ENCODE measurements at places on chromosomes 4 and X.

DNA sequence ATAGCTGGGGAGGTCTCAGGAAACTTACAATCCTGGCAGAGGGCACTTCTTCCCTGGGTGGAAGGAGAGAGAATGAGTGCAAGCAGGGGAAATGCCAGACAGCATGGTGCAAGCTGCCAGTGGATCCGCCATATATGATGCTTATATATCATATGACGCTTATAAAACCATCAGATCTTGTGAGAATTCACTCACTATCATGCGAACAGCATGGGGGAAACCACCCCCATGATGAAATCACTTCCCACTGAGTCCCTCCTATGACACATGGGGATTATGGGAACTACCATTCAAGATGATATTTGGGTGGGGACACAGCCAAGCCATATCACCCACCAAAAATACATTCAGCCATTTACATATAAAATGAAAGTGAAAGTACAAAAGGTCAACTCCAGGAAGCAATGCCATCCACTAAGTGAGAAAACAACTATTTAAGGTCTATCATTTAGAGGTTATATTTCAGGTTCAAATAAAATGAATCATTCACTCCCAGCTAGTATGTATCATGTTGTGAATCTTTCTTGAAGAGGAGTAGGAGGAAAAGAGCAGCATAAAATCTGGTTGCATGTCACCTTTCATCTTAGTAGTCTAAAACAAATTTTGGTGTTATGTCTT is 20.3 kb upstream of the DYNLT3 start:
- DNase-seq = no peak

- DNase-seq = no peak
These were observed 71.1 kb downstream of the DCK start for GRCh38 chr4:71064521-71064920.

GRCh38 chr4:140819610-140820009 is 63.4 kb upstream of the TBC1D9 start:
- DNase-seq = no peak

DNA sequence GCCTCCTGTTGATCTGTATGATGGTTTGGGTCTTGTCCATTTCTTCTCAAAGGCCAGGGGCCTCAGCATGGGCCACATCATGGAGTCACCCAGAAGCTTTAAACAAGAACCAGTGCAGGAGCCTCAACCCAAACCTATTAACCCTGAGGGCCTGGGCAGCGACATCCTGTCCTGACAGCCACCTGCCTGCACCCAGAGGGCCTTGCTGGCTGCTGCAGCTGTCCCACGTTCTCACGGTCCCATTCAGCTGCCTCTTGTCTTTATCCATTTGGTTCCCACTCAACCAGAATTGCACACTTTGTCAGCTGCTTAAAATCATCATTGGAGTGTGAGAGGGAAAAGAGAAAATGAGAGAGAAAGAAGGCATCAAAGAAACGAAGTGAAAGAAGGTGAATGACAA is 21.6 kb downstream of the C4orf50 start:
- no peak for DNase-seq

GRCh38 chr4:72109959-72110497 is 78.2 kb downstream of the NPFFR2 start:
- DNase-seq = no peak

DNA sequence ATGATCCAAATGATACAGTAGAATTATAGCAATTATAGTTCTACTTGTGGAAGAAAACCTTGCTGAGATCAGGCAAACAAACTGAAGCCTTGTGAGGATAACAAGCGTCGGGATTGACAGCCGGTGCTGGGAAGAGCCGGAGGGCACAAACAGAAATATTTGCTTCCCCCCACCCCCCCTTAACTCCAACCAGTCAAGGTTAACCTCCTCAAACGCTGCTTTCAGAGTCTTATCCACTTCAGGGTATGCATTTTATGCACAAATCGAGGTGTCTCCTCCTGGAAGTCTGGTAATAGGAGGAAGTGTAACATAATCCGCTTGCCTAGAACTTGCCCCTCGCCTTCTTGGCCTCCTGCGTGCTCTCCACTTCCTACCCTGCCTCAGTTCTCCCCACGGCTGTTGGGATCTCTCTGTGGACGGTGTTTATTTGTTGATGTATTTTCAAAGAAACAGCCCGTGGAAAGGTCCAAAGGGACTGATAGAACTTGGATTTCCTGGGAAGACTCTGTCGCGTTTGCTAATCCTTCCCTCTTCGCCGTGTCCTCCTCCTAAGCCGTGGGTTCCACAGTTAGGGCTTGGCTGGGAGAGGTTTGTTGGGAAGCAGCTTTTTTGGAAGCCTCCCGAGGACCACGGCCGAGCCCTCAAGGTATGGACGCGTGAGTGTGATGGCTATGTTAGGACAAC is 4.1 kb upstream of the ARX start:
- DNase-seq = no peak

- DNase-seq = no peak
These were observed 229.0 kb downstream of the UGT8 start for GRCh38 chr4:114827651-114828050.

- no peak for DNase-seq
These were observed 58.6 kb upstream of the PAGE5 start for GRCh38 chrX:55161581-55161980.

DNA sequence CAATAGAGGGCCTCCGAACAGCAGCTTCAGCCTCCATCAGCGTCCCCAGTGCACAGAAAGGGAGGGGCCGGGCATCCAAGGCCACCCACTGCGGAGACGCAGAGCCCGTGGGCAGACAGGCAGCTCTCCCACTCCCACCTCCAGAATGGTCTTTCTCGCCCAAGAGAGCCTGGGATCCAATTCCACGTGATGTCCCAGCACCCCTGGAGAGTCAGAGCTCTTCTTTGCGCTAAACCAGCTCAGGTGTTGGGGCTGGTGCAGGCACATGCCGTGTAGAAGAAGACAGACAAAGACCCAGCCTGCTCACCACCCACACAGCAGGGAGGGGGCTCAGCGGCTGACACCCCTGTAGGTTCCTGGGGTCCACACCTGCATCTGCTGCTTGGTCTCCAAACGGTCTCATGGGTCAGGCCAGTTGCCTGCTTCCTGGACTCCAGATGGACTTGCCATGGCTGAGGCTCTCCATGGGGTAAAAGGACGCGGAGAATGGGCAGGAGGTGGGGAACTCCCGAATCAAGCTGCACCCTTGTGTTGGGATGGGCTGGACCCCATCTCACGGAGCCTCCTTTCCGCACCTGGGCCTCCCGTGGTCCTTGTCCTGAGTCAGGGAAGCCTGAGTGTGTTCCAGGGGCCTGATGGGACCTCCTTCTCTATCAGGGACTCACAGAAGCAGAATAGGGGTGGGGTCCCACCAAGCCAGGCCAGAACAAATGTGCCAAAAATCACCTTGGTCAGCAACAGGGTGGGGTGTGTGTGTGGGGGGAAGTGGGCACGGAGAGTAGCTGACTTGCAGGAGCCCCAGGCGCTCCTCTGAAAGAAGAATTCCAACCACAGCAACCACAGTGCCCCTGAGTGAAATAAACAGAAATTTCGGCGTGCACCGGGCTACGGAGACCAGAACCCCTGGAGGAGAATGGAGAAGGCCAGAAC is 11.6 kb upstream of the ASMTL start:
- peak; percentile 30 for DNase-seq

- no peak for DNase-seq
These were observed 21.4 kb downstream of the MFAP3L start for GRCh38 chr4:170004651-170005295.

DNA sequence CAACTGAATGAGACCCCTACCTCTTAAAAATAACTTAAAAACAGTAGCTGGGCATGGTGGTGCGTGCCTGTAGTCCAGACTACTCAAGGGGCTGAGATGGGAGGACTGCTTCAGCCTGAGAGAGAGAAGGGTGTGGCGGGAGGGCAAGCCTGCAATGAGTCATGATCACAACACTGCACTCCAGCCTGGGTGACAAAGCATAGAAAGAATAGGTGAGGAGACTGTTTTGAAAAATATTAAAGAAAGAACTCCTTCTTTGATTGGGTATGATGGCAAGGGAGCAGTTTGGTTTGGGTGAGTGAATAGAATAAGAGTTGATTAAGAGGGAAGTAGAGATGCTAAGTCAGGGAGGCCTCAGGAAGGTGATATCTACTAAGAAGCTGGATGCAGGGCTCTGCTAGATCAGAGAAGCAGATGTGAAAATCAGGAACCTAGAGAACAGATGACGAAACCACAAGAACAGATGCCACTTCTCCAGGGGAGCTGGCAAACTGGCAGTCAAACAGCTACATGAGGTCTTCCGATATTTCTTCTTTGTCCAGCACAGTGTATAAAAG is 318.6 kb downstream of the OPHN1 start:
- DNase-seq = no peak

GRCh38 chr4:13174001-13174400 is 310.1 kb downstream of the RAB28 start:
- DNase-seq = no peak

DNA sequence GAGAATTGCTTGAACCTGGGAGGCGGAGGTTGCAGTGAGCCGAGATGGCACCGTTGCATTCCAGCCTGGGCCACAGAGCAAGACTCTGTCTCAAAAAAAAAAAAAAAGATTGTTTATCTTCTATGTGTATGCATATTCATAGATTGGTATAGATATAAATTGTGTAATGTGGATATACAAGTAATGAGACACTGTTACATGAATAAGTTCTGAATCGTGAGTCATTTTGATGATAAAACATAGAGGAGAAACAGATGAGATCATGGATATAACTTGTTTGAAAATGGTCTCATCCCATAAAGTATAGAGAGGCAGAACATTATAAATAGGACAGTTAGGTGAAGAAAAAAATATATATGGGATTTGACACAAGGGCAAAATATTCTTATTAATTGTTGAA is 628.0 kb downstream of the IL1RAPL1 start:
- DNase-seq = no peak

DNA sequence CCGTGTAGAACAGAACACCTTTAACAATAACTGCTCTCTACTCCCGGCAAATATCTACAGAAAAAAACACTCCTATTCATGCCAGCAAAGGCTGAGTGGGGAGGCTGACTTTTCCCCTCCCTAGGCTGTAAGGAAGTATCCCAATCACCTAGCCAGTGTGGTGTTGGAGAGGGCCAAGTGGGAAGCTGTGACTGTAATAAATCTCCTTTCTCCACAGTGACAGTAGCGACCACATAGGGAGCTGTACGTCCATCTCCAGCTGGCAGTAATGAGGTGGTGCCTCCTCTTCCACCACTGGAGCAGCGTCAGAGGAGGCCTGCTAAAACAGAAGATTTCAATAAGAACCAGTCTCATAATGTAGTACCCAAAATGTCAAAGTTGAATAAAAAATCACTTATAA is 47.9 kb upstream of the PLAC1 start:
- DNase-seq = no peak

DNA sequence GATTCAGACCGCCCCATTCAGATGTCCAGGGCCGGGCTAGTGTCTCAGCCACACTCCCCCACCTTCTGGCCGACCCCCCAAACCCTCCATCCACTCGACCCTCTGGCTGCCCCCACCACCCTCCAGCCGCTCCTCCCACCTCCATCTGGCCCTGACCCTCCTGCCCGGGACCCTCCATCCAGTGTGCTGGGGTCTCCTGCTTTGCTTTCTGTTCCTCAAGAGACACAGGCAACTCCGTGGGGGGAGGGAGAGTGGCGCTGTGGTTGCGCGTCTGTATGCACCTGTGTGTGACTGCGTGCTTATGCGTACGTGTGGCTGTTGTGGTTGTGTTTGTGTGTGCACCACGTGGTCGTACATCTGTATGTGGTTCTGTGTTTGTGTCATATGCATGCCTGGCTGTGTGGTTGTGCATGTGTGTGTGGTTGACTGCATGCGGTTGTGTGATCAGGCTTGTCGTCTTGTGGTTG is 33.3 kb downstream of the CPLX1 start:
- no peak for DNase-seq

- no peak for DNase-seq
These were observed 289.0 kb upstream of the ADGRL3 start for GRCh38 chr4:60911127-60911526.

DNA sequence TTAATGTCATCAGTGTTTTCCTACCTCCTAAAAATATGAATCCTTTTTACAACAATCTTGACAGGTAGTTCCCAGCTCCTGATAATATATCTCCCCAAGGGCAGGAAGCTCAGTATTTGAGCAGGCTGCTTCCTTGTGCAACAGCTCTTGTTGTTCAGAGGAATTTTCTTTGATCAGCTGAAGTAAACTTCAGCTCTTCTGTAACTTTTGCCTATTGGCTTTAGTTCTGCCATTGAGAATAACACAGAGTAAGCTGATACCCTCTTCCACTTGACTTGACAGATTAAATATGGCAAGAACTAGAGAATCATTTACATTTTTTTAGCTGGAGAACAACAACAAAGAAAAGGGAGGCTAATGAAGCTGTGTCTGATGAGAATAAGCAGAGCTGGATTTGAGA is 75.2 kb downstream of the LUZP4 start:
- no peak for DNase-seq

DNA sequence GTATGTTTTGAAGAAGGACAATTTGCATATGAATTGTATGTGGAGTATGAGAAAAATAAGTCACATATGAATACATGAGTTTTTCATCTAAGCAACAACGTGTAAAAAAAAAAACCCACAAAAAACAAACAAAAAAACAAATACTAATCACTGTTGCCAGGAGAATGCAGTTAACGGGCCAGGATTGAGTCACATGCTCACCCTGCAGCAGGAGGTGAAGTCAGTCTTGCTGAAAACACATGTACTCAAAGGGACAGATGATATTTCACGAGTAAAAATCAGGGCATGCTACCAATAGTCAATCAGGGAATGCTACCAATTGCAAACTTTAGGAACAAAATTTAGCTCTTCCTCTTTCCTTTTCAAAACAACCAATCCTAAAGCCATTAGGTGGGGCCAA is 10.4 kb upstream of the DCLK2 start:
- no peak for DNase-seq

DNA sequence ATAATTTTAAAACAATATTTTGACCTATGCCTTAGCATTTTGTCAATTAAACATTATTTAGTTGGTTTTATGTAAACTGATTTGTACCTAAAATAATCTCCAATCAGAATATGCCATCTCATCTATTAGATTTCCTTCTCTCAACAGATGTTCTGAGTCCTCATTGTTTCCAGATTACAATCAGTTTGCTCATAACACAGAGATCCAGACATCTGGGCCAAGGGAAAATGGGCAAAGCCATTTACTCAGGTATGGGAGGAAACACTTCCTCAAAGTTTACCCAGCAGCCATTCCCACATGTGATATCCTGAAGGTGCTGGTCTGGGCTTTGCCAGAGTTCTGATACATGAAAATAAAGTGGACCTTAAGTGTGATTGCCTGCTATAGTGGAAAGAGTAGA is 217.9 kb upstream of the GPC4 start:
- no peak for DNase-seq

DNA sequence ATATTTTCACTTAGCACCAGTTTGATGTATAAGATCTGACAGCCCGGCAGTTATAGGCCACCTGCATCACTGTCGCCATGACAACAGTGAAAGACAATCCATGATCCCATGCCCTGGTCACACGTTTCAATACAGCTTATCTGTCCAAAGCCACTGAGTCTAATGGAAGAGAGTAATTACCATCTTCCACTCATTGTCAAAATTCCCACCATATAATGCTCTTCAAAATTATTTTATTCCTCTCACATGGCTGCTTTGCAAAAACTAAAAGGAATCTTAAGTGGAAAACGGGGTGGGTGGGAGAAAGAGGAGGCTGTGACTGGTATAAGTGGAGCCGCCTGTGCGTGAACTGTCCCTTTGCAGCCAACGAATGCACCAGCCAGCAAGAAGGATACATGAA is 44.2 kb downstream of the MAML3 start:
- no peak for DNase-seq

- DNase-seq = no peak
These were observed 109.1 kb downstream of the ANAPC4 start for GRCh38 chr4:25486171-25486570.

- no peak for DNase-seq
These were observed 63.7 kb downstream of the VSIG4 start for GRCh38 chrX:65976161-65976560.

Data from stimulated activated CD8-positive, alpha-beta memory T cell treated with anti-CD3 and anti-CD28 coated beads, Interleukin-7, amount 100 ng/mL, for 4 hours (primary cell).